Activated CD4-positive, alpha-beta T cell treated with anti-CD3 and anti-CD28 coated beads for 4 hours (primary cell): ENCODE measurements at places on chromosomes 3 and 15.
A peak's percentile ranks its signal among the peaks of the same experiment; 100 is the strongest.

DNA sequence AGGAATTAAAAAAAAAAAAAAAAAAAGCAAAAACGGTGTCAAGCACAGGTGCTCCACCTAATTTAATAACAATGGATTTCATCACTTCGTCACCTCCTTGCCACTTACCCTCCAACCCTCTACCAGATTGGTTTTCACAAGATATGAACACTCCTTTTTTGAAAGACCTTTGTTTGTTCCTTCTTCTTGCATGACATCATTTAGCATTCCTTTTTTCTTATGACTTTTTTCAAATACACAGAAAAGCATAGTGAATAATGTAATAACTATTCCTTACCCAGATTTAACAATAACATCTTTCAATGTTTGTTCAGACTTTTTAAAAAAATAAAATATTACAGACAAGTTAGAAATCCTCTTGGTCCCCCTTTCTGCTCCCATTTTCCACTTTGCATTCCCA is 16.3 kb downstream of the COL6A6 start:
- no peak for DNase-seq

- no peak for DNase-seq
Observed at GRCh38 chr3:189071446-189071845, 100.3 kb upstream of the TPRG1 start.

DNA sequence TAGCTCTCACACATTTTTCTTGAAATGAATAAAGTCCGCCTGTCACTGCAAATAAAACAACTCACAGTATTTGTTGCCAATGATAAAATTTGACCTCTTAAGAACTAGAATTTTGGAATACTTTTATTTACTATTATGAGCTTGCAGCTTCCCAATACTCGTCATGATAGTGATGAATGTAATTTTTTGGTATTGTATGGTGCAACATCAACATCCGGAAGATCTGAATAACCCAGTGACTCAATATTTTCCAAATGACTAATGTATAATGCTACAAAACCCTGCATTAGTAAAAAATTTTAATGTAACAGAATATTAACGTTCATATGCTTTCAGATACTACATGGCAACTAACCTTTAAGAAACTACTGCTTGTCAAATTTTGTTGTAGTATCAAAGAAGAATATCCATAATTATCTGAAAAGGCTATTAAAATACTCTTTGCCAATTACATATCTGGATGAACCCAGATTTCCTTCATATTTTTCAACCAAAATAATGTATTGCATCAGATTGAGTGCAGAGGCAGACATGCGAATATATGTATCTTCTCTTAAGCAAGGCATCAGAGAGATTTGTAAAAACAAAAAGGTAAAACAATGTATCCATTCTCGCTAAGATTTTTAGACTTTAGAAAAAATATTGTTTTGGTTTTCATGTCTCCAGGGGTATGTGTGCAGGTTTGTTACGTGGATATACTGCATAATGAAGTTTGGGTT is 95.3 kb downstream of the IGF2BP2 start:
- no peak for DNase-seq

- DNase-seq: no peak
Observed at GRCh38 chr3:152229692-152230091, 39.0 kb upstream of the MBNL1 start.

DNA sequence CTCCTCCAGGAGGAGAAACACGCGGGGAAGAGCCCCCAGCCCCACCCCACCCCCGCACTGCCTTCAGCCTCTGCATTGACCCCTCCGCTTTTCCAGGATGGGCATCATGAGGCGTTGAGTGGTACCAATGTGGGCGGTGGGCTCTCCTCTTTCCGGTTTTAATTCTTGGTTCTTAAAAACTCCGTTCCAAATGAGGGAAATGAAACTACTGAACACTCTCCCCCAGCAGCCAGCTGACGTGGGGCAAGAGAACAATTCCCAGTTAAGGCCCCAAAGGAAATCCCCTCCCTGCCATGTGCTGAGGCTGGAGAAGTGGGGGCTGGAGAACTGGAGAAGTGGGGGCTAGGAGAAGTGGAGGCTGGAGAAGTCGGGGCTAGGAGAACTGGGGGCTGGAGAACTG is 5.3 kb upstream of the NRROS start:
- DNase-seq: no peak

DNA sequence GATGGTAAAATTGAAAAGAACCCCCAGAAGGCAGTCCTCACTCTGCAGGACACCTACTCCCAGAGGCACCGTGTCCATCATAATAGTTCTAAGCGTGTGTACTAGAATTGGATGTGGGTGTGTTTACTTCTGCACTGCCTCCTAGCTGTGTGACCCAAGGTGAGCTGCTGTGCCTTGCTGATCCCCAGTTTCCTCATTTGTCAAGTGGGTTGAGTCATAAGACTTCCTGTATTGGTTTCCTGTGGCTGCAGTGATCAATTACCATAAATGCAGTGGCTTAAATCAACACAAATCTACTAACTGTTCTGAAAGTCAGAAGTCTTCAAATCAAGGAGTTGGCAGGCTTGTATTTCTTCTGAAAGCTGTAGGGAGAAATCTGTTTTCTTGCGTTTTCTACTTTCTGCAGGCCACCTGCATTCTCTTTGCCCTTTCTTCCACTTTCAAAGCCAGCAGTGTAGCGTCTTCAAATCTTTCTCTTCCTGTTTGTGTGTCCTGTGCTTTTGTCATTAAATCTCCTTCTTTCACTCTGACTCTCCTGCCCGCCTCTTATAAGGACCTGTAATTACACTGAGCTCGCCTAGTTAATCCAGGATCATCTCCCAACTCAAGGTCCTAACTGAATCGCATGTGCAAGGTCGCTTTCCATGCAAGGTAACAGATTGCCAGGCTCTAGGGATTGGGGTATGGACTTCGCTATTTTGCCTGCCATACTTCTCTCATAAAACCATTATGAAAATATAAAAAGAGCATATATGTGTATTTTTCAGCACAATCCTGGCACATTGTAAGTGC is 59.0 kb downstream of the RORA start:
- peak; percentile 14 for DNase-seq

DNA sequence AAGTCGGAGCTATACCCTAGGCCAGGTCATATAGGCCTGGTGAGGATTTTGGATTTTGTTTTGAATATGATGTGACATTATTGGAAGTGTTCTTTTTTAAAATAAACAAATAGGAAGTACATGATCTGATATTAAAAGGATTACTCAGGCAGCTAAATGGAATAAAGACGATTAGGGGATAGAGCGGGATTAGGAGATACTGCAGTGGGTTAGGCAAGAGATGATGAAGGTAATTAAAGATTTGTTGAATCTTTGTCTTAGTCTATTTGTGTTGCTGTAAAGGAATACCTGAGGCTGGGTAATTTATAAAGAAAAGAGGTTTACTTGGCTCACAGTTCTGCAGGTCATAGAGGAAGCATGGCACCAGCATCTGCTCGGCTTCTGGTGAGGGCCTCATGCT is 21.3 kb downstream of the KIF15 start:
- DNase-seq: no peak

GRCh38 chr3:171317171-171317570 is 143.0 kb downstream of the TNIK start:
- no peak for DNase-seq

DNA sequence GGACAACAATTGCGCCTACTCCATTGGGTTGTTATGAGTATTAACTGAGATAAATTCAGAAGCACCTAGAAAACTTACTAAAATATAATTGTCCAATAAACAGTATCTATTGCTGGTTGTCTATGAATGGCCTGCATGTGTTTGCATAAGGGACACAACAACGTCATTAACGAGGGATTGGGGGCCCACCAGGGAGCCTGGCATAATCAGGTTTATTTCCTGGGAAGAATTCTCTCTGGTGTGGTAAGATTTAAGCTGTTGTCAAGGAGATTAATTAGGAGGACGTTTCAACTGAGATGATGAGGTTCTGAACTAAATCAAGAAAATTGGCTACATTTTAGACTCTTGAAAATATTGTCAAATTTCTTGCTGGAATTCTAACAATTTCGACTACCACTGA is 176.1 kb upstream of the CDIN1 start:
- no peak for DNase-seq

DNA sequence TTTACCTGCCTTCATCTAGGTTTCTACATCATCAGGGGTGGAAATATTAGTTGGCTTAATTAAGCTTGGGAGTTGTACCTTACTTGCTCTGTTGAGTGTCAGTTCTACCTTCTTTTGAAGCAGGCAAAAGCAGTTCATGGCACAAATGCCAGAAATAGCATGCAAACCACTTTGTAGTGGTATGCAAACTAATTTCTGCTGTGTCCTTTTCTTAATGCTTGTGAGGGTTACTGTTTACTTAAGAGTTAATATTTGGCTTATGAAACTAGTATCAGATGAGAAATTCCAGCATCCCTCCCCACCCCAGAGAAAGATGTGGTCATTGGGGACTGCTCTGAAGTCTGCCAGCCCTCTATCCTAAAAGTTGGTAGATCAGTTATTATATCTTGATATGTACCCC is 7.1 kb downstream of the ATP2C1 start:
- DNase-seq: no peak

DNA sequence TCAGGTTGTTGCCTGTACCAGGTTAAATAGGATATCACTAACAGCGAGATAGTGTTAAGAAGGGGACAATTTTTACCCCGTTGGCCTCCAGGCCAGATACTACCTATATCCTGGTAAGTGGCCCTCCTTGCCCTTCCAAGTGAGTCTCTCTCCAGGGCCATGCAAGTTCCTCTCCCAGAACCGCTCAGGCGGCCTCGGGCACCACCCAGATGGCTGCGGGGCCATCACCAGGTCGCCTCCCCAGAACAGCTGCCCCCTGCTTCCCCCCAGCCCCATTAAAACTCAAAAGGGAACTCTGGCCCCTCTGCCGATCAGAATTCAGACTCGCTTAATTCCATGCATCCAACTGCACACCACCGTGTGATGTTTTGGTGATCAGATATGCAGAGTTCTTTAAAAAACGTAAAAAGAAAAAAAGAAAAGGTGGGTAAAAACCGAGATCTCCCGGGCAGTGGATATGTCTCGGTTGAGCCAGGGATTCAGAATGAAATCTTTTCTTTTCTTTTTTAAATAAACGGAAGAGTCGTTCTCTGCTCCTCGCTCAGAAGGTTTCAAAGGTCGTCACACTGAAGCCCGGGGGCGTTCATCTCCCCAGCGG is 1.9 kb upstream of the TRIM71 start:
- no peak for DNase-seq
